ENCODE measurements at places on chromosomes 7 and 10.

DNA sequence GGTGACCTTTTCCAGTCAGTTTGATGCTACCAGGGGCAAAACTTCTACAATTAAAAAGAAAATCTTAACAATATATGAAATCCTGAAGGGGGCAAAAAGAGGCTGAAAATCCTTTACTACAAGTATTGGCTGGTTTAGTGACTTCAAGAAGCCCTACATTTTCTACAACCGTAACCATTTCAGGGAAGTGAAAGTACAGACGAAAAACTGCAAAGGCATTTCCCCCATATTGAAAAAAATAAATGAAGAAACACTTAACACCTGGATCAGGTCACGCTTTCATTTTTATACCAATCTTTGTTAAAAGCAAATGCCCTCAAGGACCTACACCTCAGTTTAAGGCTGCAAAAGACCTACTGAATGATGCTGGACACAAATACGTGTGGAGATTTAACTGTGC, 38.6 kb downstream of the IL6 start:
- ATAC-seq, result no peak

DNA sequence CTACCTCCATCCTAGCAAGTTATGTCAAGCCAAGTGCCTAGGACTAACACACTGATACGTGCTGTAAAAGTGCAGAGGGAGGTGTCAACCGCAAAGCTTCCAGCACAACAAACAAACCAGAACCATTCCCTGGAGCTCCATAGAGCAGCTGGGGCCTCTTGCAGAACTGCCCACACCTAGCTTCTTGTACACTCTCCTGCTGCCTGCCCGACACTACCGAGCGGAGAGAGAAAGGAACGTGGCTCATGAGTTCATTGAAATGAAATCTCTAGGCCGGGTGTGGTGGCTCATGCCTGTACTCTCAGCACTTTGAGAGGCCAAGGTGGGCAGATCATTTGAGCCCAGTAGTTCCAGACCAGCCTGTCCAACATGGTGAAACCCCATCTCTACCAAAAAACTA, 73.5 kb downstream of the MKI67 start:
- no peak for ATAC-seq

DNA sequence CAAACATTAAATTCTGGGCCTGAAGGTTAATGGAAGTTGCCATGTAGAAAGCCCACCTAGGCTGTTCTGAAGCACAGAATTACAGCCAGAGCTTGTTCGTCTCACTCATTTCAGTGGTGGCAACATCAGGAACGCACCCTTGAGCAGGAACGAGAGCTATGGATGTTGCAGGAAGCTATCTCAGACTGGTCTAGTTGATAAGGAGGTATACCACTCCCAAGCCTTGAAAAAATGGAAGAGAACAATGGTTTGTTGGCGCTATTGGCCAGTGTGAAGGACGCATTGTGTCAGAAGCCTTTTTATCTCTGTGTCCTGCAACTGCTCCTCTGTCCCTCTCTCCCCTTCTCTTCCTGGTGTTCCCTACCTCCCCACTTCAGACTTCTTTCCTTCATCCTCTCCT, 60.9 kb upstream of the RAPGEF5 start:
- no peak for ATAC-seq

- no peak for ATAC-seq
These were observed 50.4 kb downstream of the ARMC3 start for GRCh38 chr10:22978287-22978686.

DNA sequence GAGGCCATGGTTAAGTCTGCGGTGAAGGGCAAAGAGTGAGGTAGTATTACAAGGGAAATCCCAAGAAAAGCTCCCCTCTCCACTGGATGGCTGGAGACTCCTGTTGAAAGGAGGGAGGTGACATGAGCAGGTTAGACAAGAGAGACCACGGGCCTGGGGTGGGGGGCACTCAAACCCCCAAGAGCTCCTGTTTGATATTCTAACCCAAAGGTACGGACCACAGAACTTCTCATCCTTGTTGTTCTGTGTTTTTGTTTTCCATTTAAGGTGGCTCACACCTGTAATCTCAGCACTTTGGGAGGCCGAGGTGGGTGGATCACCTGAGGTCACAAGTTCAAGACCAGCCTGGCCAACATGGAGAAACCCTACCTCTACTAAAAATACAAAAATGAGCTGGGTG, 11.6 kb downstream of the VSTM4 start:
- ATAC-seq, result no peak

GRCh38 chr7:86914551-86914950, 144.9 kb downstream of the ELAPOR2 start:
- ATAC-seq, result no peak

- ATAC-seq, result no peak
These were observed 11.2 kb downstream of the SFTPD start for GRCh38 chr10:79937701-79938151.

All from activated CD4-positive, CD25-positive, alpha-beta regulatory T cell treated with anti-CD3 and anti-CD28 coated beads, Interleukin-2, amount 50 U/mL, for 24 hours (primary cell).